ENCODE measurements at places on chromosomes 6 and 20. TPM values are rescaled to one million over a fixed set of nuclear protein-coding genes. Genes with fewer than 3 reads are reported as not detected.

DNA sequence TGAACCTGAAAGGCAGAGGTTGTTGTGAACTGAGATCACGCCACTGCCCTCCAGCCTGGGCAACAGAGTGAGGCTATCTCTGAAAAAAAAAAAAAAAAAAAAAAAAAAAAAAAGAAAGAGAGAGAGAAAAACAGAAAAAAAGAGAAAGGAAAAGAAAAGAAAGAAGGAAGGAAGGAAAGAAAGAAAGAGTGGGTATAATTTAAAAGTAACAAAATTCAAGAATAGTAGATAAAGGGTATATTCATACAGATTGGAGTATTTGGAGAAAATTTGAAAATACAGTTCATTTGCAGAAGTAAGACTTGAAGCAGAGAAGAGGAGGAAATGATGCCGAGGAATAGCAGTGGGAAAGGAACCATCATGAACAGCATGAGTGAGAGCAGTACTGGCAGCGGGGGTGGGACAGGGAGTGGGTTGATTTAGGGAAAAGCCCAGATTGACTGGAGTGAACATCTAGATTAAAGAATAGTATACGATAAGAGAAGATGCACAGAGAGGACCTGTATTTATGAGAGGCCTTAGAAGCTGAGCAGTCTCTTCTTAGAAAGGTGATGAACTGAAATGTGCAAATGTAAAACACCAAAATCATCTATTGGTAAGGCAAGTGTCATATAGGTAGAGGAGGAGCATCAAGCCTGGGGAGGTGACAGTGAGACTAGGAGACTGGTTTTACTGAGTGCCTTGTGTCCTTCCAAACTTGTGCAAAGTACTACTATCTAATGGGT lies 17.8 kb upstream of the HLA-DRB1 start:
- DNase-seq = no peak

GRCh38 chr20:11035211-11035610 lies 361.4 kb upstream of the JAG1 start:
- peak; percentile 38 for DNase-seq

DNA sequence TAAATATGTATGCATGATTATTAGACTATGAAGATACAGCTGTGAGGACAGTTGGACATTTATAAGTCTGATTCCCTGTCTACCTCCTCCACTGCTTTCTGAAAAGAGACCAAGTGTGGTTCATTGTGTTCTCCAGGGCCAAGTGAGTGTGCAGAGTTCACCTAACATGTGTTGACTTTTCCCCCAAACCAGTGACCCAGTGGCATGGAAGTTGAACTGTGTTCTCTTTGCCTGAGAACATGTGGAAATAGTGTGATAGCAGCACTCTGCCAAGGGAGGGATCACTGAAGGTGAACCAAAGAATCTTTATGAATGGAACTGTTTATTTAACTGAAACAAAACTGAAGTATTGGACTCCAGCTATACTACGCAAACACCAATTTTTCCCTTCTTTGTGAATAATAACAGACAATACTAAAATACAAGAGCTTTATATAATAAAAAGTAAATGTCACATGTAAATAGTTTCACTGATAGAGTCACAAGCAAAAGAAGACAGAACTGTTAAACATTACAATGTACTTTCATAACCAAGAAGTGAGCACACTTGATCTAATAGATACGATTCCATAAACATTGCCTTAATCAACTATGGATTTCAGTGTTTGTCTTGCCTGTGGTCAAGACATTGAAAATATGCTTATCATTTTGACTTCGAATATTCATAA lies 200.3 kb upstream of the FUT9 start:
- no peak for DNase-seq

- DNase-seq = no peak
Measured at GRCh38 chr20:38337561-38338140, 8.6 kb upstream of the LBP start.

DNA sequence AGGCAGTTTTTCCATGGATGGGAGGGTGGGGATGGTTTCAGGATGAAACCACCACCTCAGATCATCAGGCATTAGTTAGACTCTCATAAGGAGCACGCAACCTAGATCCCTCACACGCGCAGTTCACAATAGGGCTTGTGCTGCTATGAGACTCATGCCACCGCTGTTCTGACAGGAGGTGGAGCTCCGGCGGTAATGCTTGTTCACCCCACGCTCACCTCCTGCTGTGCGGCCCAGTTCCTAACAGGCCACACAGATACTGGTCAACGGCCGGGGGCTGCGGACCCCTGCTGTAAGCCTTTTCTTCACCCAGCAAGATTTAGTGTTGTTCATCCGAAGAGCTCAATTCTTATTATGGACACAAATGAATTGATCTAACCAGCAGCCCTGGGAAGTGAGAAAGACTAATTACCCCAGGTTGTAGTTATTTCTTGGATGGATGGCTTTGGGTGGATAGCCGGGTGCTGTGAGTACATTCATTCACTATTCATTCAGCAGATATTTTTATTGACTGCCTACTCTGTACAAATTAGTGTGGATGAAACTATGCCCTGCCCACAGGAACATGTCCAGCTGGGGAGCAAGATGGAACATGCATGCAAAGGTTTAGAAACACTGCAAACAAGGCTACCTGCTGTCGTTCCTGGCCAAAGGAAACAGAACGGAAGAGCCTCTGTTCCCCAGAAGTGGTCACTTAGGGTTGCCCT lies 57.2 kb downstream of the RIOK1 start:
- DNase-seq = no peak

DNA sequence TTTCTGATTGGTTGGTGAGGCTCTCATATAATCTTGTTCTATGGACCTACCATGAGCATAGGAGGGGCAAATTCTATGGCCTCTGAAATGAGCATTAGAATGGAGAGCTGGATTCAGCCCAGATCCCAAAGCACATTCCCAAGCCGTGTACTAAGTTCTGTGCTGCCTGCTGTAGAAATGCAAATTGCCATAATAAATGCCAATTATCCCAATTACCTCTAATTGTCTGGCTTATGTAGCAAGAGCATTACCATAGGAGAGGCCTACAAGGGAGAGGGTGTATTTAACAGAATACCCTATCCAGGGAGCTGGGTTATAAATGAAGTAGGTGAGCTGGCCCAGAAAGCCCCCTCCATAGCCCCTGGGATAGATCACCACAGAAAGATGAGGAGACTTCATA lies 126.8 kb downstream of the LRFN2 start:
- no peak for DNase-seq

DNA sequence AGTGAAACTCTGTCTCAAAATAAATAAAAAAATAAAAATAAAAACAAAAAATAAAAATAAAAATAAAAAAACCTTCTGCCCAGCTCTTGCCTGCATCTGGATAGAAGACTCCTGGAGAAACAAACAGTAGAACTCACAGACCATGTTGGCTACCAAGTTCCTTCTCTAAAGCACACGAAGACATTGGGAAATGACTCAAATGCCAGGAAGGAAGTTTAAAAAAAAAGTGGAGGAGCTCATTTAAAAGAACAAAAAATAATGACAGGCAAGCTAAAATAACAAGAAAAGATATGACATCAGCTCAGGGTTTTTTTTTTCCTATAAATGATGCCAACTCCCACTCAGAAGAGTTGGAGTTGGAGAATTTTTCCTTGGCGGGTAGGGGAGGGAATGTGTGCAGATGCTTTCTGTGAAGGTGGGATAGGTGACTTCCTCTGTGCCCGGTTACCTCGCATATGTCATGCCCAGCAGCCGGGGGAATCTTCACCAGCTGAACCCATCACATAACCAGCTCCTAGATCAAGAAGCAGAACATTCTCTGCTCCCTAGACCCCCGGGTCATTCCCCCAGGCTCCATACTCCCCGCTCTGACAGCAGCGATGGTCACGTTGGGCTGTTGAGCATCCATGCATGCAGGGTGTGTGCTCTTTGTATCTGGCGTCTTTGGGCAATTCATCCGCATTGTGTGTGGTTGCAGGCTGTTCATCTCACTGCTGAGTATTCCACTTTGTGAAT lies 17.3 kb upstream of the CD93 start:
- DNase-seq = no peak

- no peak for DNase-seq
Measured at GRCh38 chr20:19405958-19406357, 193.5 kb downstream of the SLC24A3 start.

- no peak for DNase-seq
Measured at GRCh38 chr6:169792306-169793015, 41.0 kb downstream of the ERMARD start.

DNA sequence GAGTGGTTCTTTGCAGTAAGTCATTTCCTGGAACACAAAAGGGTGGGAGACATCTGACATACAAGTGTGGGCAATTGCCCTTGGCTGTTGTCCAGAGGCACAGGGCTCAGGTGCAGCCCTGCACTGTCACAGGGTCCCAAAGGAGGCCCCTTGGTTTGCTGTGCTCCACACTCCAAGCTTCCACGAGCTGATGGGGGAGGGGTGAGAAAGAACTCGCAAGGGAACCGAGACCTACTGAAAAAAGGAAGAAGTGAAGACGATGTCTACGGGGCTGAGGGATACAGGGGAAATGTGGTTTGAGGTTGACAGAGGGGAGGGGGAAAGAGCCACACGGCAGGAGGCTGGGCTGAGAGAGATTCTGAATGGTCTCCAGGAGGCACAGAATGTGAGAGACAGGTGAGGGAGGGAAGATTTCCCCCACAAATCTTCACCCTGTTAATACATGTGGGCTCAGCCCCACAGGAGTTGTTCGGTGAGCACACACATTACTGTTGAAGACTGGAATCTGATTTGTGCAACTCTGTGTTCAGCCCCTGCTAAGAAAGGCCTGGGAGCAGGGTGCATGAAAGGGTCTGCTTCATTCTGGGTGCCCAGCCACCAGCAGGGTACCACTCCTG lies 123.4 kb downstream of the LY86 start:
- DNase-seq = no peak

GRCh38 chr6:37207903-37208456 lies 38.0 kb downstream of the PIM1 start:
- peak; percentile 74 for DNase-seq

DNA sequence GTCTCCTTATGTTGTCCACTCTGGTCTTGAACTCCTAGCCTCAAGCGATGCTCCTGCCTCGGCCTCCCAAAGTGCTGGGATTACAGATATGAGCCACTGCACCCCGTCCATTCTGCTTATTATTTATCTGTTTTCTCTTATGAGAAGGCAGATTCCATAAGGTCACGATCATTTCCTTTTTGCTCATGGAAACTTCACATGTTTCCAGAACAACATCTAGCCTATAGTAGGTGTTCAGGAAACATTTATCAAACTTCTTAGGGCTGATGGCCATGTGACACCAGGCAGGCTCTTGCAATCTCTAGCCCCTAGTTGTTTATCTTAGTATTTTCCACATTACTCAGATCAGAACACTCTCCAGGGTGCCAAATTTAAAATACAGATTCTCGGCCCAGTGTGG lies 61.2 kb downstream of the ZFP64 start:
- no peak for DNase-seq

- DNase-seq = no peak
Measured at GRCh38 chr20:408843-409696, 971 bp downstream of the RBCK1 start.

DNA sequence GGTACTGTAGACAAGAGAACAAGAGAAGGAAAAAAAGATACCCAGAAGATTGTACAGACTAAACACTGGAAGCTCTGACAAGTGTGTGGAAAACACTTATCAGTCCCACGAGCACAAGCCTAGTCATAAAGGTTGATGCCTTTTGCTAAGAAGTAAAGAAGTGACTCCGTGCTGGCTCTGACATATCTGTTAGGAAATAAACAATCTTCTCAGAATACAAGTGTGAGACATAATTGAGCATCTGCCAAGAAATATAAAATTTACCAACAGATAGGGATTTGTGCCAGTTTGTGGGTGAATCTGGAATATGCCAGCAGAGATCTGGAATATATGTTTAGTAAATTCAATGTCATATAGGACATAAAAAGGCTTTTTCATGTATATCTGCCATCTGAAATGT lies 258.7 kb upstream of the RNF217 start:
- DNase-seq = no peak

GRCh38 chr6:147676495-147677199 lies 168.2 kb downstream of the SAMD5 start:
- no peak for DNase-seq

- DNase-seq = no peak
Measured at GRCh38 chr6:136362421-136363356, 73.0 kb upstream of the BCLAF1 start.

DNA sequence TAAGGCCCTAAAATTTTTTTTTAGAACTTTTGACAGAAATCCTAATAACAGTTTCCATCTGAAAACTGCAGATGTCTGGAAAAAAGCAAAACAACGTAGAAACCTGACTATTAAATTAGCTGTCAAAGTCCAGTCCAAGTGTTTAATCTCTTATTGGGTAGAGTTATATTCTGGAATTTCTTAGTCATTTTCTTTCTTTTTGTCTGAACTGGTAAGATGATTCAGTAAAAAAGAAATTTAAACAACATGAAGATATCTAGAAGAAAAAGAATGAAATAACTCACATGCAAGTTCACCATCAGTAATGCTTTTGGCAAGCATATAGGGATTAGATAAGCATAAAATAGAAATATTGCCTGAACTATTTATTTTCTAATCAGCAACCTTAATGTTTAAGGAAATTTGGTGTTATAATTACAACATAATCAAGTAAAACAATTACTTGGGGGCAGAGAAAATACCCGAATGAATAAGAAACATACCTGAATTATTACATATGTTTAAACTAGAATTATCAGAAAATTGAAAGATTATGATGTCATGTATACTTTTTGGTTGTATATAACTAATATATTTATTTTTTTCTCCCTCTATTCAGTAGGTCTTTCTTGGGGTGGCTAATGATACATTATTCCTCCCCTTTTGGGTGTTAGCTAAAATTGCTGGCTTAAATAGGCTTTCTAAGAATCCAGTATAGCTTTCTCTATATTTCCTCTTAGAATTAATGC lies 51.1 kb downstream of the FAM83B start:
- no peak for DNase-seq

DNA sequence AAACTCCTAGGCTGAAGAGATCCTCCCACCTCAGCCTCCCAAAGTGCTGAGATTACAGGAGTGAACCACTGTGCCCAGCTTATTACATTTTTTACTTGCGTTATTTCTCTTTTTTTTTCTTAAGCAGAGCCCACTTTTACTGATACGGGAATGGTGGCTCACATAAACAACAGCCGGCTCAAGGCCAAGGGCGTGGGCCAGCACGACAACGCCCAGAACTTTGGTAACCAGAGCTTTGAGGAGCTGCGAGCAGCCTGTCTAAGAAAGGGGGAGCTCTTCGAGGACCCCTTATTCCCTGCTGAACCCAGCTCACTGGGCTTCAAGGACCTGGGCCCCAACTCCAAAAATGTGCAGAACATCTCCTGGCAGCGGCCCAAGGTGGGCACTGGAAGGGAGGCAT lies 10.5 kb downstream of the CAPN11 start:
- no peak for DNase-seq

GRCh38 chr20:63846128-63846771 lies 15.0 kb upstream of the ABHD16B start:
- peak; percentile 58 for DNase-seq

GRCh38 chr20:54590856-54591255 lies 115.5 kb downstream of the DOK5 start:
- DNase-seq = no peak

- DNase-seq = no peak
Measured at GRCh38 chr6:137862419-137863090, 4.5 kb upstream of the TNFAIP3 start.

GRCh38 chr6:119147101-119148053 lies 68.9 kb upstream of the FAM184A start:
- DNase-seq = peak; percentile 91

GNAS-AS1 gene
- total RNA-seq = 1.7 TPM

ENPP4 gene
- total RNA-seq = 3.6 TPM

PRICKLE4 gene
- not detected for total RNA-seq

SLC12A5 gene
- 0.15 TPM for total RNA-seq

CLPSL2 gene
- not detected for total RNA-seq

COL10A1 gene
- total RNA-seq = not detected
